ENCODE measurements at places on chromosomes 12 and 14.

GRCh38 chr14:29222671-29223268, 456.2 kb downstream of the FOXG1 start:
- peak; percentile 48 for DNase-seq

GRCh38 chr14:73810478-73811163, 41.0 kb upstream of the PTGR2 start:
- no peak for DNase-seq

GRCh38 chr14:84894254-84894653, 635.7 kb upstream of the FLRT2 start:
- no peak for DNase-seq

GRCh38 chr14:42459171-42459685, 852.6 kb downstream of the LRFN5 start:
- DNase-seq: no peak

Data from ACHN (cell line).